ENCODE measurements at places on chromosomes 7 and 10.

DNA sequence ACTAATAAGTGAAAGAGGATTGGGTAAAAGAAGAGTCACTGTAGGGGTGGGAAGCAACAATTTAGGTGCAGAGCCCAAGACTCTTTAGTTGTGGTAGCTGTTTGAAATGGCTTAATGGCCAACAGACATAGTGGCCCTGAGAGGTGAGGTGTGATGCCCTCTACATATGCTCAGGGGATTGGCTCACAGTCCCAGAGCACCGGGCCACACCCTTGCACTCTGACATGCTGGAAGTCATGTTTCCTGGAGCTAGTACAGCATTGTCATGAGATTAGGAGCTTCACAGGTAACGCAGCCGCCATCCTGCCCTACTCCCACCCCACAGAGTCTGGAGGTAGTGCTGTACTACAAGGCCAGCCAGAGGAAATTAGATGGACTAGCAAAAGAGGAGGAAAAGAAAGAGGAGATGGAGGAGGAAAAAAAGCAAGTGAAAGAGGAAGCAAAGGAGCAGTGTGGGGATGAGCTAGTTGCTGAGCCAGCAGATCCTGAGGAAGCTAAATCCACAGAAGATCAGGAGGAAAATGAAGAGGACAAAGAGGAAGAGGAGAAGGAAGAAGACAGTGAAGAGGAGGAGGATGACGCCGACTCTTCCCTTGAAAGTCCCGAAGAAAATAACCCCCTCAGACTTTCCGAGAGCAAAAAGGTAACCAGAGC lies 14.8 kb upstream of the FLNC start:
- DNase-seq, result no peak

GRCh38 chr10:58282615-58283014 lies 13.7 kb downstream of the CISD1 start:
- DNase-seq, result no peak

DNA sequence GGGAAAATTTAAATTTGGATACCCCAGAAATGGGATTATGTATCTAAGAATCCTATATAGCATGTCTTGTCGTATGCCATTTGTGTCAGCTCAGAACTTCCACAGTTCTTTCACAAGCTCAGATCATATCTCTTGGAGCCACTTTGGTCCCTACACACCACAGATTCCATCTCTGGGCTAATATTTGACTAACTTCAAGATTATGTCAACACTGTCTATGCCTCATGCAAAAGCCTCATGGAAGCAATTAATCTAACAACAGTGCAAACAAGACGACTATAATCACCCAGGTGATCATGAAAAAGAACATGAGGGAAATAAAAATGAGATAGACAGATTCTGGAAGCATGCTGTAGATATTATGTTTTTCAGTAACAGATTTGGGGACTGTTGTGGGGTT lies 189.1 kb downstream of the LRRTM3 start:
- DNase-seq, result no peak

DNA sequence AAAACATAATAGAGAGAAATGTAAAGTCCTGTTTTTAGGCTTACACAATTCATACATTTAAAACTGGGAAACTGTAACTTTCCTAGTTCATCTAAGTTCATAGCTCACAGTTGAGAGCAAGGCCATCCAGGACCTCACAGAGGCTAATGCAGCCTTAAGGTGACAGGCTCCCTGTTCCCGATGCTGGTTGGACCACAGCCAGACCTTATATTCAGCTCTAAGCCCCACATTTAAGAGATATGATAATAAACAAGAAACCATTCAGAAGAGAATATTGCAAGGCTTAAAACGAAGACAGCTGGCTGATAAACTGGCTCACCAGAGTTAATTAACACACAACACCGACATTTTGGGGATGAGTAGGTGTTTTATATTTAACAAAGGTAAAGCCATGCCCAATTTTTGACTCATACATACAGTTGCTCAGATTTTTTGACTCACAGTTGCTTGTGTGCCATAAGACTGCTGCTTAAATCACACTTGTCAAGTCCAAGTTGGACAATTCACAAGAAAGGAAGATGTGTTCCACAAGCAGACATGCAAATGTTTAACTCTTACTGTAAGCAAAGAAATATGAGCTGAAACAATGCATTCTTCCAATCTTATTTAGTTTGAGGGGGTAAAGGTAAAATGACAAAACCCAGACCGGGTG lies 41.1 kb upstream of the TMEM213 start:
- no peak for DNase-seq

GRCh38 chr7:139362302-139362701 lies 2.6 kb downstream of the LUC7L2 start:
- no peak for DNase-seq

DNA sequence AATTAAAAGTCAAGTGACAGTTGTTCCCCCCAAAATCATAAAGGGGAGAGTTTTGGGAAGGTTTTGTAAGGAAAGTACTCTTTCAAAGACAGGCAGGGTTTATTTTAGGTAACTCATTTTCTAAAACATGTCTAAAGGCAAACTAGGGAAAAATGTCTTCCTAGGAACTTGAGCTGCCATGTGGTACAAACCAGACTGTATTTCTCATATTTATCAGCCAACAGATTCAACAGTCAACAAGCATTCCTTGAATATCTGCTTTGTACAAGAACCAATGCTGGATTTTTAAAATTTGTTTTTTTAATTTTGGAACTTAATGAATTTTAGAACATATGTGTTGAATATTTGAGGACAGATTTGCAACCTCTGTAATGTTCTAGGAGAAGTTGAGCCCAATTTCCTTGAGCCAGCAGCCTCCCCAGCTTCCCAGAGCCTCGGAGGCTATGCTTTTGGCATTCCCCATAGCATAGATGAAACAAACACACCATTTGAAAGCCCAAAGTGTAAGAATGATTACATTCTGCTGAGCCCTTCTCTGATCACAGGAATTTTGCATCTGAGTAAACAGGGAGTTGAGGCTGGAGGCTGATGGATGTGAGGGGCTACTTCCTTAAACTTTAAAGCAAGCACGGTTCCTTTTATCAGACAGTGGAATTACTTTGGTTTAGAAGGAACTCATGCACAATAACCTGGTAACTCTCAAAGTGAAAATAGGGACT lies 345.1 kb downstream of the RNLS start:
- DNase-seq, result no peak

GRCh38 chr10:118694848-118695247 lies 59.9 kb downstream of the CACUL1 start:
- no peak for DNase-seq

DNA sequence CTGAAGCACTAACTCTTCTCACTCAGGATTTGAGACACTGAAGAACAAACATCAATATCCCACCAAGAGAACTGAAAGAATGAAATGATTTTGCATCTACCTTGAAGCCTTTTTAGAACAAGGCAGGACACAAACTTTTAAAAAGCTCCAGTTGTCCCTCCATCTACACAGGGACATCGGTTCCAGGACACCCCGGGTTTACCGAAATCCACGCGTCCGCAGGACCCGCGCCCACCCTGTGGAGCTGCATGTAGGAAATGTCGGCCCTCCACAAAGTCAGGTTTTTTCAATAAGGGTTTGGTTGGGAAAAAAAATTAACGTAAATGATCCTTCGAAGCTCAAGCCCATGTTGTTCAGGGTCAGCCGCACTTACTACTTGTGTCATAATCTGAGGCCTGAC lies 94.0 kb downstream of the DIP2C start:
- DNase-seq, result no peak

DNA sequence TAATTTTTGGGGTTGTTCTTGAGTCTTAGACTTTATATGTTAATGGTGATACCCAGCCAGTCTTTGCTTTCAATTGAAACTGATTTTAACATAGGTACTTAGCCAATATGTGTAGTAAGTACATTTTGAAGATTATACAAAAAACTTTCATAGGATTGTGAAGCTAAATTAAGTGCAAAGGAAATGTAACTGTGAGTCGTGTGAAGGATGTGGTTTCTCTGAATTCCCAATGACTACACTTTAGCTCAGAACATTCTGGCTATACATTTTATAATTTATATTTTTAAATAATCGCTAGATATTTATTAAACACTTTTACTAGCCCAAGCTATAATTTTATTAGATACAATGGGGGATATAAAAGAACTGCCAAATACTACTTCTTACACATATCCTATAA lies 359.3 kb downstream of the PCLO start:
- no peak for DNase-seq

- no peak for DNase-seq
Measured at GRCh38 chr10:14958872-14959220, 342 bp upstream of the MEIG1 start.

DNA sequence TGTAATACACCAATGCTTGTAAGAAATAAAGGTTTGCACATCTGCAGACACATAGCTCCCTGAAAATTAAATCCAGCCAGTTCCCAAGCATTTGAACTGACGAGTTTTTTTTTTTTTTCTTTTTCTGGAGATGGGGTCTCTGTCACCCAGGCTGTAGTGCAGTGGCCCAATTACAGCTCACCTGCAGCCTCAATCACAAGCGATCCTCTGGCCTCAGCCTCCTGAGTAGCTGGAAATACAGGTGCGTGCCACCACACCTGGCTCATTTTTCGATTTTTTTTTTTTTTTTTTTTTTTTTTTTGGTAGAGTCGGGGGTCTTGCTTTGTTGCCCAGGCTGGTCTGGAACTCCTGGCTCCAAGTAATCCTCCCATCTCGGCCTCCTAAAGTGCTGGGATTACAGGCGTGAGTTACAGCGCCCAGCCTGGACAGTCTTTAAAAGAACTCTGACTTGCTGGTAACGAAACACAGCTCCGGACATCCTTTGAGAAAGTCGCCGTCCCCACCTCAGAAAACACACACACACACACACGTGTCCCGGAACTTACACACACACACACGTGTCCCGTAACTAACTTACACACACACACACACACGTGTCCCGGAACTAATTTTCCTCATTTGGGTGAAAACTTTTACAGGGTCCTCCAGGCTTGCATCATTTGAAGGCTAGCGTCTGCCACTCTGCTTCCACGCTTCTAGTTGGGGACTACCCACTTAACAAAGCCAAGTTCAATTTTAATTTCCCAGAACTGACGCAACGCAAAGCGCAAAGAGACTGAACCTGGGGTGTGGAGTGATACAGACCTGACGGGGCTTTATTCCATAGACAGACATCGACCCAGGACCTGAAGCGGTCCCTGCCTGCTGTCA lies 18.6 kb downstream of the OCM2 start:
- peak; percentile 3 for DNase-seq

DNA sequence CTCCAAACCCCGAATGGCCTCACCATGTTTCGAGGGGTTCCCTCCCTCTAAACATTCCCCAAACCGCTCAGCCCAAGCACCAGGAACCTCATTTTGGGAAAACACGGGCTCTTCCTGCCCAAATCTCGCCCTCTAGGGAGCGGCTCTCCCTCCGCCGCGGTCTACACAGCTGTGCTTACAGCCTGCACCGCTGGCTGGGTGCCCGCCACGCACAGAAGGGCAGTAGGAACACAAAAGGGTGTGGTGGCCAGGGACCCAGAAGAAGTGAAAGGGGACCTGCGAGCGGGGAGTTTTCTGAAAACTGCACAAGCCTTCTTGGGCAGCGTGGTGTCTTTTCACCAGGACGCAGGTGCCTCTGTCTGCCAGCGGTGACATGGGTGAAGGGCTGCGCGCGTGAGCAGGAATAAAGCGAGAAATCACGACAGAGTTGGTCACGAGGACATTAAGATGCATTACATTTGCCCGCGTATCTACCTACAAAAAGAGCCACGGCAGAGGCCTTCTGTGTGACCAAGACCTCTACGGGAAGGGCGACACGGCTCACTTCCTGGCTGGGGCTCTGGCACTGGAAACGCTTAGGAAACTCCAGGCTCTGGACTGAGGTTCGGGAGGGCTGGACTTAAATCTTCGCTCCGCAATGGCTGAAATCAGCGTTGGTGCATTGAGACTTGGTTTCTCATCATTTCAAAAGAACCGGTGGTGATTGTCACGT lies 171.7 kb downstream of the LSM5 start:
- DNase-seq, result no peak

GRCh38 chr7:91082038-91082437 lies 182.2 kb upstream of the FZD1 start:
- no peak for DNase-seq

DNA sequence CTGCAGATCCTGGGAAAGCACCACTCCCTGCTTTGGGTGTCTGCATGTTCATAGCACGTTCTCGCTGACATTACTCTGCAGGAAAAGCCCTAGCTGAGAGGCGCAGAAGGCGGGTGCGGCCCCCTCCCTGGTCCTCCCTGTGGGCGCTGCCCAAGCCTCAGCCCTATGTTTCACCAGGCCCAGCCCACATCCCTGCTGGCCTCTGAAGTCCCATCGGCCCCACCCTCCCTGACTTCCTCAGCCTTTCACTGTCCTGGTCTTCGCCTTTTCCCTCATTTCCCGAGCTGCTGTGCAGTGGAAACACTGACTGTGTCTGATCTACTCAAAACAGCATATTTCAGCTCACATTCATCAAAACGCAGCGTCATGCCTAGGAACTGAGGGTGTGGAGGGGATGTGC lies 36.3 kb upstream of the DIP2C start:
- no peak for DNase-seq

GRCh38 chr7:27116962-27117886 lies 13.3 kb downstream of the HOXA4 start:
- no peak for DNase-seq

DNA sequence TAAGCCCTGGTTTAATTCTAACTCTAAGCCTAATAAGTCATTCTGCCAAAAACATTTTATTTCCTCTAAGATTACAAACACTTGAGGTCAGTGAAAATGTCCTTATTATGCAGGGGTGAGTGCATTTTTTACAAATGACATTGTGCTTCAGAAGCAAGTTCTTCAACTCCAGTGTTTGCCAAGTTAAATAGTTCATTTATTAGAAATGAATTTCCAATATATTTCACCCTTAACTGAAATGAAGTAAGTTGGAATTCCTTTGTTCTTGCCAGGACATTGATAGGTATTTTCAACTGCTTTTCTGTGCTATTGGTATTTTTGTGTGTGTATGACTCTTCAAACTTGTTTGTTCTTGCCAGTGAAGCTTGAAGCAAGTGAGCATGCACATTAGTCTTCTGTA lies 89.5 kb upstream of the CCDC6 start:
- DNase-seq, result no peak

DNA sequence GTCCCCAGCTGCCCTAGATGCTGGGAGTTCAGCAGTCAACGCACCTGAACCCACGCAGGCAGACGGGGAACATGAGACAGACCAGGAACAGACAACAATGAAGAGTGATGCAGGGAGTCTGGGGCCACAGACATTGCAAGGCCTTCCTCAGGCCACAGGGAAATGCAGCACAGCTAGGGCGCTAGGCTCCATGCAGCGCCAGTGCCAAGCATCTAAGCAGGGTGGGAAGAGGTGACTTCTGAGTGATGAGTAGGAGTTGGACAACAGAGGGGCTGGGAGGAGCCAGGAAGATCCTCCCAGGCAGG lies 7.7 kb upstream of the RET start:
- DNase-seq, result no peak

DNA sequence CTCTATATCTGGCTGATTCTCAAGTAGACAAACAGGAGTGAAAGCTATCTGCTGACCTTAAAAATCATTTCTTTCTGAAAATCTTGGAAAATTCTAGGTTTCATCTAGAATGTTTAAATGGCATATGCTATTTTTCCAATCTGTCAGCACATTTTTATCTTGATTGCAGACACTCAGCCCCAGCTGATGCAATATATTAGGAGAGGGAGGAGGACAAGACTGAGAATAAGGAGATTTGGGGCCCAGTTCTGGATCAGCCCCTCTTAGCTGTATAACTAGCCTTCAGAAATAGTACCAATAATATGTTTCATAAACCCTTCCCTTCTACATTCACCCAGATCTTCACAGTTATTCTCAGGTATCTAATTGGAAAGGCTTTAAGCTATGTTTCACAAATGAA lies 131.2 kb downstream of the HDAC9 start:
- no peak for DNase-seq

- DNase-seq, result no peak
Measured at GRCh38 chr10:35674843-35675242, 32.7 kb upstream of the FZD8 start.

Data from effector CD4-positive, alpha-beta T cell (primary cell).